Stimulated activated CD8-positive, alpha-beta memory T cell treated with anti-CD3 and anti-CD28 coated beads, Interleukin-2, amount 100 ng/mL, for 1 hour (primary cell): ENCODE measurements at places on chromosomes 6 and 20.

DNA sequence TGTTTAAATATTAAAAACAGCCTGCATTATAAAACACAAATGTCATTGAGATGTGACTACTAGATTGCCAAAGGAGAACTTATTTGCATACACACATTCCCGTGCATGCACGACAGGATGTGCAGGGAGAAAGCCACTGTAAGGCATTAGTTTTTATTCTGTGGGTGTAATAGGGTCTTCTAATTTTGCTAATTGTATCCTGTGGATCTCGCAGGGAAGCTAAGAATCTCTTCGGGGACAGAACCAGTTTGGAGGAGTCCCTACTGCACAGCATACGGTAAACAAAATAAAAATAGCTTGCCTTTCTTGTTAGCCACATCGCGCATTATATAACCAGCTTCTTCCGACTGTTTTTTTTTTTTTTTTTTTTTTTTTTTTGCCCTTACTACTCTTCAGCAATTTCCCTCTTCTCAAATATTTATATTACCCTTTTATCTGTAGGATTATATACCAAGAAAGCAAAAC lies 2.0 kb downstream of the ATXN1 start:
- DNase-seq: no peak

- no peak for DNase-seq
Measured at GRCh38 chr20:46071573-46071972, 18.2 kb downstream of the NCOA5 start.

GRCh38 chr6:24251339-24251738 lies 106.5 kb downstream of the DCDC2 start:
- DNase-seq: no peak

DNA sequence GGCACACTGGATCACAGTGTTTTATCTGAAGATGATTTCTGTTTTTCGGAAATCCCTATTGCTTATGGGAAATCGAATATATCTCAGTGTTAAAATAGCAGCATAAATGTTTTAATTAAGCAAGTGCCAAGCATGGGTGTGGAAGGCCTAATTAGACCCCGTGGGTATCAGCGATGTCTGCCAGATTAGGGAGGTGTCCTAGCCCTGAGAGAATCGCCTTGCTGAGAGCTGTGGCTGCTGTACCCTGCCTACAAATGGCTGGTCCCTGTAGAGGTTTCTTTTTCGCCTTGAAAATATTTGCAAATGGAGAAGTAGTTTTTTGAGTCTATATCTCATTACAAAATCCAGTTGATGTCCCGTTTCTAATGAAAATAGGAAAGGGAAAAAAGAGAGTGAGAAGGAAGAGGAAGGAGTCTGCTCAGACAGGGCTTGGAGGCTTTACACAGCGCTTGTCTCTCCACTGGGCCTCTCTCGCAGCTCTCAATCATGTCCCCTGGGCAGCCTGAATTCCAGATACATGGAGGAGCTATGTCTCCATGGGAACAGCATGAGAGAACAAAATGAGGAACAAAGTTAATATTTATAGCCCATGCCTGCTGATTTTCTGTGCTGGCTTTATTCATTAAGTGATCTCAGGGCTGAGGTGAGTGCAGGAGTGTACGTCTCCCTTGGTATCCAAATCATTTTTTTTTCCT lies 35.2 kb upstream of the BCLAF1 start:
- no peak for DNase-seq

DNA sequence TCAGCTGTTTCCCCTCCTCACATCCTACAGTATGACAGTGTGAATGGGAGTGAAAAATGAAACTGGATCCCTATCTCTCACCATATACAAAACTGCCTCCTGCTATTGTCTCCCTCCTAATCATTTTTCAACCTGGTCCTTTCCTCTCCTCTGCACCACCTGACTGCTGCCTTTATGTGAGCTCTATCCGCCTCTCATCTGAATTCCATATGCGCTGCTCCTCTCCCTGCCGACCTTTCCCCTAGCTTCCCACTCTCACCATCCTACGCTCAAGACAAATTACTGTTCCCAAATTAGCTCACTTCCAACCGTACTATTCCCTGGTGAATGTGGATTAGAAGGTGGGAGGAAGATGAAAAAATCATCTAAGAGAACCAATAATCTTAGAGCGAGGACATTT lies 148.4 kb upstream of the FBXL4 start:
- DNase-seq: no peak

- DNase-seq: no peak
Measured at GRCh38 chr6:95423331-95423730, 154.0 kb upstream of the MANEA start.

GRCh38 chr6:12769556-12770256 lies 53.1 kb downstream of the PHACTR1 start:
- DNase-seq: no peak

DNA sequence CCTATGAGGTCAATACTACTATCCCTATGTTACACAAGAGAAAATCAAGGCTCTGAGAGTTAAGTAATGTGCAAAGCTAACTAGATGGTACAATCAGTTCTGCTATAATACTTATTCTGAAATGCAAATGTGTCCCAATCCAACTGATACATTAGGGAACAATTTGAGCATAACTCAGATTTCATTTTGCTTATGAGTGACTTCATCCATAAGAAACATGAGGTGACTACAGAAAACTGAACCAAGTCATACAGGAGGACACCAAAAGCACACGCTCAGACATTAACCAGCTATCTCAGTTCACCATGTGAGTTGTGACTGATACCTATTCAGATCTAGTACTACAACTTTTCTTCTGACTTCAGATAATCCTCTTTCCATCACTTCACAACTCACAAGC lies 179.9 kb upstream of the RUNX2 start:
- DNase-seq: no peak

DNA sequence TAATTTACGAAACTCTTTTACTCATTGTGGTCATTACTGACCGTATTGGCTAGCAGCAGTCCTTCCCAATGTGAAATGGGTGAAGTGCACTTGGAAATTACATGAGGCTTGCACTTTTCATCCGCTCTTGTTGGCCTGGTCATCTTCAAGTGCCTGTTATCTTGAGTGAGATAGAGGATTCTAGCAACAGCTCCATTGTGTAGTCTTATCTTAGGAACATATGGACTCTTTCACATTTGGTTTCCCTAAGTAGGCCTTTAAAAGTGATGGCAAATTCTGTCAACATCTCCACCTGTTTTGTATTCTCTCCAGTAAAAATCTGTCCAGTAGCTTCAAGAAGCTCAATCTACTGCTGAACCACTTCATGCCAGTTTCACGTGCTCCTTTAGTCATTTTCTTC lies 114.8 kb upstream of the MARCKS start:
- no peak for DNase-seq

GRCh38 chr6:14092838-14093789 lies 24.5 kb upstream of the CD83 start:
- DNase-seq: no peak

DNA sequence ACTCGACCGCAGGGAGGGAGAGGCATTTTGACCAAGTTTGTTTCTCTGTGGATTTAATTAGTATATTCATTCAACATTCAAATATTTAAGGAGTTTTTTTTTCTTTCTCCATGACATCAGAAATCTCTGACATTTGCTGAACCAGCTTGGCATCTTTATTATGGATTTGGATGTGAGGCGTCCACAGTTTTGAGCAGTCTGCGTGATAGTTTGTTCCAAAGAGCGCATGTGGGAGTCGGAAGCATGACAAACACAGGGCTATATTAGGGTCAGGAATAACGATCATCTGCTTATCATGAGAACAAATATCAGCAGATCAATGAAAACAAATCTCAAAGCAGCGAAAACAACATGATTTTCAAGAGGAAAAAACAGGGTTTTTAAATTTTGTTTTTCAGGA lies 373.2 kb downstream of the CDH4 start:
- DNase-seq: no peak
